Activated CD8-positive, alpha-beta memory T cell treated with anti-CD3 and anti-CD28 coated beads for 48 hours (primary cell): ENCODE measurements at places on chromosomes 4 and X.

DNA sequence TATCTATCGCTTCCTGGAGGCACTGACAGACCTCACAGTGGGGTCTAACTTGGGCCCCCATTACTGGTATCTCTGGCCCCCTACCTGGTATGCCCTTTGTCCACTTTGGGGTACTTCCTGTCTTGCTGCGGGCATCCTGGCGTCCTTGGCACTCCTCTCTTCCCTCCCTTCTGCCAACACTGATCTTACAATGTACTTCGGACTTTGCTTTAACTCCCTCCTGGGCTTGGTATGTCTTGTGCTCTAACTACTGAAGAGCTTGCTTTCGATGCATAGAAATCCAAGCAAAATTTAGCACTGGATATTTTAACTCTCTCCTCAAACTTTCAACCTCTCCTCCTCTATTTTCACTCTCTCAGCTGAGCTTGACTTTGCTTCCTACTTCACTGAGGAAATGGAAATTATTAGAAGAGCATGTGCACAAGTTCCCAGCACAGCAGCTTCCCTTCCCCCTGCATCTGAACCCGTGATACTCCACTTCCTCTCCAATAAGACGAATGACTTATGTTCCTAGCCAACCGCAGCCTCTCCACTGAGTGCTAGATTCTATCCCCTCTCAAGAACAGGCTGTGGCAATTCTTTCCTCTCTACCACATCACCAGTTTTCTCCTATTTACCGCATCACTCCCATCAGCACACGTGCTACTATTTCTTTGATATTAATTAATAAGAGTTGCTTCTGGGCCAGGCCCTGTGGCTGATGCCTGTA is 52.9 kb downstream of the SUPT20HL2 start:
- no peak for DNase-seq

GRCh38 chr4:188613976-188614375 is 474.7 kb downstream of the TRIML1 start:
- DNase-seq = no peak

- no peak for DNase-seq
Measured at GRCh38 chr4:5969336-5969735, 48.9 kb downstream of the C4orf50 start.

DNA sequence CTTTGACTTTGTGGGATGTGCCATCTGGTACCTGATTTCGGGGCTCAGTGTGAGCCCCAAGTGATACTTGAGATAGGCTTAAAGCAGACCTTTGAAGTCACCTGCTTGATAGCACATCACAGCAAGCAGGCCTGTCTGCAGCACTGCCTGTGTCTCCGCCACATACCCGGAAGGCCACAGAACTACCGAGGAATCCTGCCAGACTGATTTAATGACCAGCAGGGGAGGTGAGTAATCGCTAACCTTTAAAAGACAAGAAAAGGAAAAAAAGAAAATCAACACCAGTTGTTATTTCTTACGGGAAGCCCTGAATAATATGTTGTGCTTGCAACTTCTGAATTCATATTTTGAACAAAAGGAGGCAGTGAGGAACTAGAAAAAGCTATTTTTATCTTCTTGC is 6.8 kb downstream of the PTCHD1 start:
- no peak for DNase-seq

- no peak for DNase-seq
Measured at GRCh38 chrX:82218361-82218760, 1016.5 kb downstream of the SH3BGRL start.

- DNase-seq = no peak
Measured at GRCh38 chr4:57270346-57270745, 160.2 kb upstream of the IGFBP7 start.

DNA sequence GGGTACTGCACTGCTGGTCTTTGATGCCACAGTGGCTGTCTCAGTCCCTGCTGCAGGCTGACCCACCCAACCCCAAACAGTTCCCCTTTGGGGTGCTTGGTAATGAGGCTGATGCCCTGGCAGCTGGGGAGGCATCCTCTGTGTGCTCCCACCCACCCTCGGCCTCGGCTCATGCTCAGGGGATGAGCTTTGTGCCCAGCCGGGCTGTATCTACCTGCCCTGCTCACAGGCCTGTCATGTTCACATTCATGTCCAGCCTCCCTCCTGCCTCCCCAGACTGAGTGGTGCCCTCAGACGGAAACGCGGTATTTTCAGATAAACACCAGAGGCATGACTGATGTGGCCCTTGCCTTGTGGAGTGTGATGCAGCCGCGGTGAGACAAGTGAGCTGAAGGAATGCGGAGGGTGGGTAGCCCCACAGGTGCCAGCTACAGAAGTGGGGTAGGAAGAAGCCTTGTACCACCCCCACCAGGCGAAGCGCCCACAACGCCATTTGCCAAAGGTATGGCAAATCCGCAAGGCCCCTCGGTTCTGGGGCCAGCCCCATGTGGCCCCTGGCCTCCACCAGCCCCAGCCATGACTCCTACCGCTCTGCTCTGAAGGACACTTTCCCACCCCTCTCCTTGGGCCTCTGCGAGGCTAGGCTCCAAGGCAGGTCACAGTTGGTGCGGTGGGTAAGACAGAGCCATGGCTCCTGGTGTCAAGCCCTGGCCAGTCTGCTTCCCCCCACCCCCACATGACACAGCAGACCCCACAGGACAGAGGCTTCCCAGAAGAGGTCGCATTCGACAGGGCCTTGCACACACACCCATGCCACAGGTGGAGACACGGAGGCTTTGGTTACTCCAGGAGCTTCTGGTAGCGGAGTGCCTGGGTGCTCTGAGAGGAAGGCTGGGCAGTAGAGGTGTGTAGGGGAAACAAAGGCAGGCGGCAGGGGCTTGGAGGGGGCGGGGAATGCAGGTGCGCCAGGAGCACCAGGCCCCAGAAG is 1.8 kb upstream of the RENBP start:
- DNase-seq = no peak

- DNase-seq = no peak
Measured at GRCh38 chrX:85065512-85066198, 62.0 kb downstream of the APOOL start.

DNA sequence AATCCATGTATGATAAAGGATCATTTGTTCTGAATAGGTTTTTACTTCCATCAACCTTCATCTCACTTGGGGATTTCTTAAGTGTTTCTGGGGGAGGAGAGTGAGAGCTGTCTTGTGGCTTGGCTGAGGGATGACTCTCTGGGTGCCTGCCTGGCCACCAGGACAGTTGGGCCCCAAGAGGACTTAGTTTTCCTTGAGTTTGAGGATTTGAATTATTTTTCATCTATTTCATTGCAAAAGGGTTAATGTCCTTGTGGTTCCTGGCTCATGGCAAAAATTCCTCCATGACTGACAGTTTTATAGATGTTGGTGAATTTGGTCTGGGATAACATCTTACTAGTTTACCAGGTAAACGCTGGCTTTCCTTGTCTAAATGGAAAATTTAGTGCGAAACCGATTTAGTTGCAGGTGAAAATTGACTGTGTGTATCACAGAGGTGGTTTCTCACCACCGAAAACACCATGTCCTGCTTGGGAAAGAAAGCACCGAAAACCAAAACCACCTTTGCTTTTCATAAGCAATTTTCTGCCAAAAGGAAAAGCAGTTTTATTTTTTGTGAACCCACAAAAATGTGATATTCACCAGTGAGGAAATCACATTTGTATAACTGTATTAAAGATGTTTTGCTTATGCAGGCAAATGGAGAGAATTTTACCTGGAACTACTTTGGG is 331.3 kb upstream of the SFRP2 start:
- no peak for DNase-seq

DNA sequence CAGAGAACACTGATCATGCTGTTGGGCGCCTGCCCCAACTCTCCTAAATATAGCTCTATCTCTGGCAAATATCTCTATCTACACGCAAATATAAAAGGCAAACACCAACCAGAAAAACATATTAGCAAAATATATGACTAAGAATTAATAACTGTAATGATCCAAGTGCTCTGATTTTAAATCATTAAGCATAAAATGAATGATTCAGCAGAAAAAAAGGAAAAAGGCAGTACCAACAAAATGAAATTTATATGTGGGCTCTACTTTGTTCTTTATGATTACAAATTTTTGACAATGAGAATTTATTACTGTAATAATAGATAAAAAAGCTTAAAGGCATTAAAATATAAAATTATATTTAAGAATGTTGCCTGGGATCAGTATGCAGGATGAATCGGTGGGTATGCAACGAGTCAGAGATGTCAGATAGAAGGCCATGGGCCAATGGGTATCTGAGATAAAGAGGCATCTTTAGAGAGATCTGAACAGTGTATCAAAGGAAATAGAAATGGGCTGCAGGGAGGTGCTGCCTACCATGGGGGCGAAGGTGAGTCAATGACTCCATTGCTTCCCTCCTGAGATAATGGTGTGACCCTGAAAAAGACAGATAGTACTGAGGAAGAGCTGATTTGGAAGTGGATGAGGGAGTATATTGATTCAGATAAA is 234.8 kb downstream of the SCFD2 start:
- DNase-seq = no peak

- DNase-seq = no peak
Measured at GRCh38 chrX:85927740-85928139, 119.6 kb downstream of the CHM start.

DNA sequence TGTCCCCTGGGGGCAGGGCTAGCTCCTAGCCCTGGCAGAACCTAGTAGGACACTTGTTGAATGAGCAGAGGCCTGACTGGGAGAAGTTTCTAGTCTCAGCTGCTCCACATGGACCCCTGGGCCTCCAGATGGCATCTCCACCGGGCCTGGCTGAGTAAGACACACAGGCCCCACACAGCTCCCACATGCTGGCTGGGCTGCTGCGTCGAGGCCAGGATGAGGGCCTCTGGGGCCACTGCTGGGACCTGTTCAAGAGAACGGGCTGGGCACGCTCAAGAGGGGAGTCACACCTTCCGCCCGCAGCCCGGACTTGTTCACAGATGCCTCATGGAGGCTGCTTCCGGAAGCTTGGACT is 4.2 kb upstream of the HGFAC start:
- DNase-seq = no peak

- no peak for DNase-seq
Measured at GRCh38 chr4:3766036-3766784, at the start of gene ADRA2C. Gene ADRA2C, plus strand, starts transcription at chr4:3766385. Its CDS starts 222 bp downstream, at chr4:3766607.

DNA sequence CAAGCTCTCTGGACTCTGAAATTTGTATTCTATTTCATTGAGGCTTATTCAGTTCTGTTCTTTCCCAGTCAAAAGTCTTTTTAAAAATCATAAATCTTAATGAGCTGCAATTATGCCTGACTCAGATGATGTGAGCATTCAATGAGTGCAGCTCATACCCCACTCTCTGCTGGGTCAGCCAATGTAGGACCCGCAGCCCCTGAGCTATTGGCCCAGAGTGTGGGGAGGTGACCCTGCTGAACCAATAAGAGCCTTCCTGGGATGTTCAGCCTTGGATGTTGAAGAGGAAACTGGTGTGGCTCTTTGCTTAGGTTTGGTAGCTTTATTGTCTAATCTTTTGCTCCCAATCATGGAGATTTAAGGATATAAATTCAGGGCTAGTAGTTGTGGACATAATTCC is 12.1 kb upstream of the TCEAL4 start:
- DNase-seq = no peak

GRCh38 chr4:7124689-7125442 is 57.0 kb upstream of the GRPEL1 start:
- DNase-seq = no peak

GRCh38 chr4:3116955-3117354 is 42.5 kb downstream of the HTT start:
- DNase-seq = no peak

DNA sequence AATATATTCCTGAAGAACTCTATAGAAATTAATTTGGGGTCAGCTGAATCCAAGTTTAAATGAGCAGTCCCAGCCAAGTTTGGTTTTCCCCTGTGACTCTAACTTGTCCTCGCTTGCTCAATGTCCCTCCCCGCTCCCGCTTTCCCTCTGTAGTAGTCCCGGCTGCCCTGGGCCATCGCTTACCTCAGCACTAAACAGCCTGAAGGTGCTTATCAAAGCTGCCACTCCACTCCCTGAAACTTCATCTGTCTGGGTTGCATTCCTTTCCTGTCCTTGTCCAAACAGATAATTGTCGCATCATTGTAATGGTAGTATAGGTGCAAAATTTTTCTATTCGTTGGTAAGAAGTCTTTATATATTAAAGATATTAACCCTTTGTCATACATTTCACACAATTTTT is 12.8 kb downstream of the SLC25A43 start:
- DNase-seq = no peak

DNA sequence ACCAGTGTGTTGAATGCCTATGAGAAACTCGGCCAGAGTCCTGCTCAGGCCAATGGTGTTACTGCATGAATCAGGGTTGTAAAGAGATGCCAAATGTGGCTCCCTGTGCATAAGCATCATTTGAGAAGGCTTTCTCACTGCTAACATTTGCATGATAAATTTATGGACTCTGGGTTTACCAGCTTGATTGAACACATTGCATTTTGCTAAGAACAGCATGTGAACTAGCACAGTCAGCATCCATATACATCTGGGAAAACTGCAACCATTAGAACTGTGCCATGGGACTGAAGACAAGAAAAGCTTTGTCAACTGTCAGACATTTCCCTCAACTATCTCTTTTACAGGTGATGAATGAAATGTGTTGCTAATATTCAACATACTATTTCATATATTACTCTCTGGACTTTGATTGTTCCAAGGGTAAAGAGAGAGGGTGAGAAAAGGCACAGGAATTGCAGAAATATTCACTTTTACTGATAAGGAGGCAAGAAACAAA is 1427.4 kb upstream of the ADGRL3 start:
- DNase-seq = no peak

DNA sequence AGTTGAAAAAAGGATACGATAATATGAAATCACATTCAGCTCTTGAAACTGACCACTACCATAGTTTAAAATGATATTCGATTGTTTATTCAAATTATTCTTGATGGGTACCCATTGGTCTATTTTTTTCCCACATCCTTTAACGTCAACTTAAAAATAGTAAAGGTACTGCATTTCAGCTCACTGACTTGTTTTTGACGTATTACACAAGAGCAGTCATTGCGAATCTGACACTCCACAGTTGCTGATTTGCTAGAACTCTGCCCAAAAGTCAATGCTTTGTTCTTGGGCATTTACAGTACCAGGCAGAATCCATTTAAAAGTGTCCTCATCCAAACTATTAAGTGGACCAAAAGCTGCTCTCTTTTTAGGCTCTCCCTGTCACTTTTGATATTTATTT is 1.2 kb upstream of the PDS5A start:
- DNase-seq = no peak

GRCh38 chrX:38108364-38108763 is 102.0 kb downstream of the SYTL5 start:
- DNase-seq = no peak

GRCh38 chr4:166823126-166823525 is 411.2 kb downstream of the SPOCK3 start:
- no peak for DNase-seq

- no peak for DNase-seq
Measured at GRCh38 chr4:157040405-157040804, 35.5 kb upstream of the GLRB start.

- no peak for DNase-seq
Measured at GRCh38 chr4:79022529-79022928, 83.3 kb upstream of the PAQR3 start.

- no peak for DNase-seq
Measured at GRCh38 chr4:6116696-6117285, 83.6 kb downstream of the JAKMIP1 start.

DNA sequence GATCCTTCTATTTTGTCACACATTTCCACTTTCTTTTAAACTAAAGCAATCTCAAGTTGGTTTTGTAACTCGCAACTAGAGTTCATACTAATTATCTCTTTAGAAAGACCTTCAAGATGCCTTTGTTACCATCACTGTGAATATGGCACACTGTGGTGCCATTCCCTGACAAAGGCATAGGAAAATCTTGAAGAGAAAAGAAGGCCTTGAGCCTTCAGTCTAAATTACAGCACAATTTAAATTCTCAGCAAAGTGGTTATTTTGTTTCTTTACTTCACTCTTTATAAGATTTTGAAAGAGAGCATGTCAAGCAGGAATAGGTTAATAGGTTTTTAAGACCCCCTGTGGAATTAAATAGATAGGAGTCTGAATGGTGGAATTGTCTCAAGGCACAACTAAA is 89.0 kb upstream of the BANK1 start:
- DNase-seq = no peak
